ENCODE measurements at places on chromosomes 6 and 20.

DNA sequence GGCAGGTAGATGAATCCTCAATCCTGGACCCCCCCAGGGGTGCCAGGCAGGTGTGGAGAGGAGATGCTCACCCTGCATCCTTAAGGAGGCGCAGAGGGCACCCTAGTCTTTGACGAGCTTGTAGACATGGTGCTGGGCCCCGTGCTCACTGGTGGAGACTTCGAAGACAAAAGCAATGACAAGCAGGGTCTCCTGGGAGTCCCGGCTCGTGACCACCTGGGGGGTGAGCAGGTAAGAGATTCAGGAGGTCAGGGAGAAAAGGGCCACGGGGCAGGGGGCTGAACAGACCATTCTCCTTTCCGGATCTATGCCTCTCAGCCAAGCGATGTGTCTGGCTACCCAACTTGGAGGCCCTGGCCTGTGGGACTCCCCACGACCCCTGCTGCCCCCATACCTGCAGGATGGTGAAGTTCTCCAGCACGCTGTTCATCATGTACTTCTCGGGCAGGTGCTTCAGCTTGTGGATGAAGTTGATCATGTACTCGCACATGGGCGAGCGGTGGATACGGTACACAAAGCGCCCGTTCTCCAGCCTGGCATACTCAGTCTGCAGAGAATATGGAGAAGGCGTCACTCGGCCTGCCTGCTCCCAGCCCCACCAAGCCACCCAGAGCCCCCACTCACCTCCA lies 6.9 kb downstream of the RPL10A start:
- DNase-seq = no peak

DNA sequence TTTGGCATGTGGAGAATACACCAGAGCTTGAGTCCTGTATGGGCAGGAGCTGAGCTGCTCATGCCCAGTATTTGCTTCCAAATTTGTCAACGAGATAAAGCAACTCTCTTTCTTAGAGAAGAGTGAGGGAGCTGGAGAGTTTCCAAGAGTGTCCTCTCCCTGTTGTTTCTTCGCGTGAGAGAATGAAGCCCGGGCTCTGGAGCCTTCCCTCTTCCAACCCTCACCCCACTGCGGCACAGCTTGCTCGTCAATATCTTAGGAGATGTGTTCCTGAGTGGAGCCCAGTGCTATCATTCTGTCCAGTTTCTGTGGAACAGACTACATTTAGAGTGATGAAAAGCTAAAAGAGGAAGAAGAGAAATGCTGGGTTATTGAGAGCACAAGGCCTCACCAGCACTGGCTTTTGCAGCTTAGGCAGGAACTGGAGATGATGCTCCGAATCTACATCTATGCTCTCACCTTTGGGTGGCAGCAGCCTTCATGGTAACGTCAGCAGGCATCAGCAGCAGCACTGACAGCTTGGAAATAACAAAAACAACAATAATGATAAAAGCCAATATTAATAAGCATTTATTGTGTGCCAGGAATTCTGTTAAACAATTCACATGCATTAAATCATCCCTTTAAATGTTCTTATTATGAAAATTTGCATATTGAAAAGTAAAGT lies 66.5 kb upstream of the TFB1M start:
- no peak for DNase-seq

DNA sequence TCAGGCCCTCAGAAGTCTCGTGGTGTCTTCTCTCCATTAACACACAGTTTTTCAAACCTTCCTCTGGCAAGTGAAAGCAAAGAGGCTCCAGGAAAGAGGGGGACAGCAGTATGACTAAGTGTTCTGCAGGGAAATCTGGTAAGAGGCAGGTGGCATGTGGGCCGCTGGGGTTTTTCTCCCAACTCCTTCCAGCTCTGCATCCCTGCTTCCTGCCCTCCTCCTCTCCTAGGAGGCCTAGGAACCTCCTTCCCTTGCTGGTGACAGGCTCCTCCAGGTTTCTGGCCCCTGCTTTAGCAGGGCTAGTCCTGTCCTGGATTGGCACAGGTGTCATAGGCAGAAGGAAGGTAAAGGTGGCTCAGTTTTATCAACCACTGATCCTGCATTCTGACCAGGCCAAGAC lies 7.6 kb upstream of the ITCH start:
- no peak for DNase-seq

GRCh38 chr6:111342913-111343312 lies 140.1 kb downstream of the REV3L start:
- DNase-seq = no peak

- DNase-seq = no peak
These were observed 120.0 kb downstream of the GRM4 start for GRCh38 chr6:34025861-34026260.

DNA sequence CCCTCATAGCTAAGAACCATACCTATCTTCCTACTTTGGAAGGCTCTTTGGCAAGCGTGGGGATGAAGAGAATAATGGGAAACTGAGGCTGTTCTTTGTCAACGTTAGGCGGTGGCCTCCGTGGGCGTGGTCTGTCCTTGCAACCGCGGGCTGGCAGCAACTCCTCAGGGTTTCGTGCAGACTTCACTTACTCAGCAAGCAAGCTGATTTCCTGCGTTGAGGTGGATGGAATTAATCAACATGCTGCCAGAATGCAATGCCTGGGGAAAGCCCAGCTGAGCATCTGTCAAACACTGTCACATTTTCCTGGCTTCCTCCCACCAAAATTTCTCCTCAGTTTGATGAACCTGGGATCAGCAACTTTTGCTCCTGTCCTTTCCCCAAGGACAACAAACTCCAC lies 9.2 kb upstream of the IL17F start:
- no peak for DNase-seq

GRCh38 chr6:136161950-136162349 lies 88.2 kb downstream of the MTFR2 start:
- DNase-seq = no peak

DNA sequence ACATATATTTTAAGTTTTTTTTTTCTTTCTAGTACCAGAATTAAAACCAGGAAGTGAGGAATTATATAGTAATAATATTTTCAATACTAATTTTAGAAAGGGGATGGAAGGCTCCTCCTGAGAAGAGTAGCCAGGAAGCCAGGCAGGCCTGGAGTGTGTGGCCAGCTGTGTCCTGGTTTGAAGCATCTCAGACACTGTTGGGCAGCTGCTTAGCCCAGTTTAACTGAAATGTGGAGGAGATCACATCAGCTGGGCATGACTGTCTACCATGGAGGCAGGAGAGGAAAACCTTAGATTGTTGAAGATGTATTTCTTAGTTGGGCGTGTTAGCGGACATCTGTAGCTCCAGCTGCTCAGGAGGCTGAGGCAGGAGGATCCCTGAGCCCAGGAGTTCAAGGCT lies 142.2 kb downstream of the ARID1B start:
- DNase-seq = no peak

DNA sequence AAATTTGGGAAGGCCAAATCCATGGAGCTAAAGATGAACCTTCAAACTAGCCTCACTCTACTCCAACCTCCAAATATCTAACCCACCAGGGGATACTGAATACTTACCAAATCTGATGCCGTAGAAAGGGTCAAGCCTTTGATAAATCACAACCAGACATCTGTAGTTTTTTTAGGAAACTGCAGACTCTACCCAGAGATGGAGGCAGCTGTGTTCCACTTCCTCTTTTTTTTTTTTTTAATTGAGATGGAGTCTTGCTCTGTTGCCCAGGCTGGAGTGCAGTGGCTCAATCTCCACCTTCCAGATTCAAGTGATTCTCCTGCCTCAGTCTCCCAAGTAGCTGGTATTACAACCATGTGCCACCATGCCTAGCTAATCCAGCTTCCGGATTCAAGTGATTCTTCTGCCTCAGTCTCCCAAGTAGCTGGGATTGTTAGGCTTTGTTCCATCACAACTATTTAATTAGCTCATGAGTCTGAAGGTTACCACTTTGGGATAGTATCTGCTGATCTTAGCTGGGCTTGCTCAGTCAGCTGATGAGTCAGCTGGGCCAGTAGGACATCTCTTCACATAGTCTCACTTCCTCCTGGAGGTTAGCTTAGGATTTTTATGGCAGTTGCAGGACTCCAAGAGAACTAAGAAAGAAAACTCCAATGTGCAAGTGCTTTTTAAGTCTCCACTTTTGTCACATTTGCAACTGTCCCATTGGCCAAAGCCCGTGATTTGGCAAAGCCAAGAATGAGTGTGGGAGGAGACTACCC lies 13.3 kb downstream of the FRK start:
- DNase-seq = no peak

GRCh38 chr6:47349931-47350330 lies 40.2 kb upstream of the TNFRSF21 start:
- DNase-seq = no peak

DNA sequence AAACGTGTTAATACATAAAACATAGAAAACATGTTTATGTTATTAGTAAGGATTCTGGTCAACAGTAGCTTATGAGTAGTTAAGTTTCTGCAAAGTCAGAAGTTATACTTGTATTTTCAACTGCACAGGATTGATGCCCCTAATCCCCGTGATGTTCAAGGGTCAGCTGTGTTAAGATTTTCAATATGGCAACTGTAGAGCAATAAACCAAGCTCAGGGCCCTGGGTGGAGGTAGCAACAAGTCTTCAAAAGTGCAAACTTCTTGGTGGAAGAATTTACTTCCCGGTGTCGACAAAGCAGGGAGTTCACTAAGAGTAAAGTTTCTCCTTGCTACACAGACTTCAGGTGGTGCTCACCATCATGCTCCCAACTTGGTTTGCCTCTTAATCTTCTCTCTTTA lies 4.1 kb upstream of the BCAS1 start:
- DNase-seq = no peak

GRCh38 chr6:34324738-34325444 lies 67.6 kb downstream of the NUDT3 start:
- DNase-seq = no peak

- DNase-seq = no peak
These were observed 4.0 kb upstream of the DSN1 start for GRCh38 chr20:36777576-36777975.

DNA sequence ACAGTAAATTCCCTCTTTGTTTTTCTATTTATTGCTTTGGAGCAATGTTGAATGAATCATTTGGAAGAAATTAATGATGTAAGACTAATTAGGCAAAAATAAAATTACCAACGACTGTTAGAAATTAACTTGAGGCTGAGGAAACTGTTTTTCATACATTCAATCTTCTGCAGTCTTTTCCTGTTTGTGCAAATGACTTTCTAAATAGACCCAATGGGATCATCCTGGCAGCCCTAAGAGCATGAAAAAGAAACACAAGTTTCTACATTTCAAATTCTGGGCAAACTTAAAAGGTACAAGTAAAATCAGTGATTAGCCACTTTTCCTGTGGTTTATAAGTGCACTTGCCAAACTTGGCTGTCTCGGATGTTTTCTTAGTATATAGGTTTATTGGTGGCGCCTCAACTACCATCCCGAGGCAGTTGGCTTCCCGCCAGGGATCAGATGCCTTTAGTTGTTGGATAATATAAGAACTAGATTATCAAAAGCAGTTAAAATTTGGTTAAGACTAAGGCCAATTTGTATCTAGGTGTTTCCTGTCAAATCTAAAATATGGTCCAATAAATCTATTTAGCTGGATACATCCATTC lies 181.2 kb downstream of the ISM1 start:
- DNase-seq = no peak

DNA sequence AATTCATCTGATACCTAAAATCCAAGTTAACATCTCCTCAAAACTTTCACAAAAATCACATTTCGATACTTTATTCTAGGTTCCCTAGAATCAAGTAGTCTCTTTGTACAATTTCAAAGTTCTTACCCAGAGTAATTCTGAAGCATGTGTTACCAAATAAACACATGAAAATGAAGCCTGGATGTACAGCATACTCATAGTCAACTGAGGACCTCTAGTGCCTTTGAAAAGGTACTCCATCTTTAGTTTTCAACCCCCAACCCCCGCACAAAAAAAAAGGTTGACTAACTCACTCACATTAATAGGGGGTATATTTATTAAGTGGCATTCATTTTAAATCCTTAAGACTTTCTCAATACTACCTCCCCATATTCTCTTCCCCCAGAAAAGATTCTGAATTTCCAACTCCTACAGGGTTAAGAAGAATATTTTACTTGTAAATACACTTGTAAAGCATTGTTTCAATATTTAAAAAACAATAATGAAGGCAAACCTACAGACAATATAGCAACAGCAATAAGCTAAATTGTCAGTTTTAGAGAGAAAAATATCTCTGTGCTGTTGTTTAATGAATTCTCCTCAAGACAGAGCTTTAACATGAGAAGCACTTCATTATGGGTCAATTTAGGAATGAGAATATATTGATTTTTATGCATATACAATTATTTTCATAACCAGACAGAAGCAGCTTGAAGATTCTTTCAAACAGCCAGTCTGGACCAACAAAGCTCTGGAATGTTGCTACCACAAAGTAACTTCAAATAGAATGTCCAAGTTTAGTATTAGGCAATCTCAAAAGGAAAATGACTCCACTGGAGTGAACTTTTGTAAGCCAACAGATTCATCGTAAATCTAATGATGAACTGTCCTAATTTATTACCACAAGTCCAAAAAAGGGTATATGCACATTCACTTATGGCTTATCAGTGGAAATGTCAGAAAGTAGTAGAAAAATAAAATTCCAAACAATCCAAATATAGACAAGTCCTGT lies 3.3 kb downstream of the PLN start:
- DNase-seq = no peak

DNA sequence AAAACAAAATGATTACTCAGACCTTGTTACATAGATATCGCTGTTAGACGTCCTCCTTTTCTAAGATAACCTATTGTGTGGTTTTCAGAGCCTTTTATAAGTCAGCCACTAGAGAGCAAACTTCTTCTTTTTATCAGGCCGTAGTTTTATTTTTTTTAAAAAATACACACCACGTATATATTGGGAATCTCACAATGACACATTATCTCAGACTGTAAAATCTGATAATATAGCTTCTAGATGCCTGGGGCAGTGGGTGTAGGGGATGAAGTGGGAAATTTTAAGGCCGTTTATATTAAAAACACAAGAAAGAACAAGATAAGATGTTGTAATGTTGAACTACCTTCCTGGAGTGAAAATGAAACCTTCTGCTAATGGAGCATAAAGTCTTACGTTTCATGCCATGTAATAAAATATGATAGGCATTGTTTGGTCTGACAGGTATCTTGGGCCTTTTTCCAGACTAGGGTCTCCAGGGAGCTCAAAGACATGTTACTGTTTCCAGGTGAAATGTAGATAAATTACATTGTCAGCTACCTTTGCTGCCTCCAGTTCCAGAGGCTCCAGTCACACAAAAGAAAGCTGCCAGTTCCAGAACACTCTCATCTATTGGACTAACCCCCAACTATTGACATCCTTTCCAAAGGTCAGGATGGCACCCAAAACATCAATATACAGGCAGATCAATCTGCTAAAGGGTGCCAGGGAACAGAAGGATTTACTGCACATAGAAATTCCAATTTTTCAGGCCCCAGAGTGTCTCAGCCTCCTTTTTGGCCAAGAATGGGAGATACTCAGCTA lies 130.2 kb upstream of the AKIRIN2 start:
- no peak for DNase-seq

GRCh38 chr6:53811082-53811481 lies 16.3 kb downstream of the LRRC1 start:
- DNase-seq = no peak
